Activated CD4-positive, alpha-beta T cell treated with anti-CD3 and anti-CD28 coated beads, Interleukin-2, amount 10 ng/mL, durations not matched to agents 24 days and 14 days (primary cell): ENCODE measurements at places on chromosomes 1 and 21. TPM values are rescaled to one million over a fixed set of nuclear protein-coding genes. Genes with fewer than 3 reads are reported as not detected.

DNA sequence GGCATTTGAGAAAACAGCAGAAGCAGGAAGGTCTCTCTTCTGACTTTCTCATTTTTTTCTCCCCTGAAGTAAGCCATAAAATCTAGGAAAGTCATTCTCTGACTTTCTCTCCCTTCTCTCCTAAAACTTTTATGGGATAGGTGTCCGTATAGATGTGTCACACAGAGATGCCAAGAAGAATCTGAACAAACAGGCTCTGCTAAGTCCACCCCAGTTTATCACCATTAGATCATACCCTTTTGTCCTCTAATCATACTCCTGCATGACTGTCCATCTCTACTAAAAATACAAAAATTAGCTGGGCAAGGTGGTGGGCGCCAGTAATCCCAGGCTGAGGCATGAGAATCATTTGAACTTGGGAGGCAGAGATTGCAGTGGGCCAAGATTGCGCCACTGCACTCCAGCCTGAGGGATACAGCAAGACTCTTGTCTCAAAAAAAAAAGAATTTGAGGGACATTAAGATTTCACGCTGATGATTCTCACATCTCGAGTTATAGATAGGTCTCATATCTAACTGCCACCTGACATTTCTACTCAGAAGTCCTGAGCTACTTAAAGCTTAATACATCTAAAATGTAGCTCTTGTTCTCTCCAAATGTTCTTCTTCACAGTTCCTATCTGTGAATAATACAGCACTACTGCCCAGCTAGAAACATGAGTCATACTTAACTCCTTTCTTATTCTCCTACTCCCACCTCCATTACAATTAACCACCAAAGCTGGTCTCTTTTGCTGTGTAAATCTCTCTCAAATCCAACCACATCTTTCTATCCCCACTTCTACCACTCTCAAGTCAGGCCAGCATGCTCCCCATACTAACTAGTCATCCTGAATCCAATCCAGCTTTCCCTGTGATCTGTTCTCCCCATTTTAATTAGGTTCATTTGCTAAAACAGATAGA is 47.7 kb downstream of the ZNF644 start:
- no peak for DNase-seq

Gene SAMD13
- total RNA-seq: 0.21 TPM in 1 of 2 replicates, not detected in the other

DNA sequence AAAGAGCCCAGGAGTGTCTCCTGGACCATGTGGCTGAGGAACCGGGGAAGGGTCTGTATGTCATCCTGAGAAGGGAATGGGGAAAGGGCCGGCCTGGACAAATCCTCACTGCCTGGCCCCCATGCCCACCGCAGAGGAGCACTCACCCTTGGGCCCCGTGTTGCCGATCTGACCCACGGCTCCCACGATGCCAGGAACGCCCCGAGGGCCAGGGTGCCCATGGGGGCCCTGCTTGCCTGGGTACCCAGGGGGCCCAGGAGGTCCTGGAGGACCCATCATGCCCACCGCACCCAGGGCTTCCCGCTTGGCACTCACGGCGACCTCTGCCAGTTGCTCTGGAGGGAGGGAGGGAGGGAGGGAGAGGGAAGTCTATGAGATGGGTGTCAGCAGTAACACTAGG is 14.6 kb downstream of the COL9A2 start:
- no peak for DNase-seq

DNA sequence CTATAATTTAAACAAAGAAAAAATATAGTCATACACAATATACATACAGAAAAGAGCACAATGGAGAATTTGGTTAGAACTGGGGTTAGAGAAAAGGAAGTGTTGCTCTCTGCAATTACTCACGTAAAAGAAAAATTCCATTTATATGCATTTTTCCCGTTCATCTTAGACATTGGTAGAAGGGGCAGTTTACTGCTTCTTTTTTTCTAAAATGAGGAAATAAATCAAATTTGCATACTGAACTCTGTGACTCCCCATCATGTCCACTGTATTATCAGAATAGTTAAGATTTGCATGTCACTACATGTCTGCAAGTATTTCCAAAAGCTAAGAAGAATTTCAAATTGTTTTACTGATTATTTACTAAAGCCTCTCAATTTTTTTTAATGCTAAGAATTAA is 44.1 kb upstream of the C1orf105 start:
- no peak for DNase-seq

GRCh38 chr1:31423418-31423947 is 10.5 kb downstream of the SERINC2 start:
- no peak for DNase-seq

Gene CLCA1
- not detected in 2 replicates for total RNA-seq

DNA sequence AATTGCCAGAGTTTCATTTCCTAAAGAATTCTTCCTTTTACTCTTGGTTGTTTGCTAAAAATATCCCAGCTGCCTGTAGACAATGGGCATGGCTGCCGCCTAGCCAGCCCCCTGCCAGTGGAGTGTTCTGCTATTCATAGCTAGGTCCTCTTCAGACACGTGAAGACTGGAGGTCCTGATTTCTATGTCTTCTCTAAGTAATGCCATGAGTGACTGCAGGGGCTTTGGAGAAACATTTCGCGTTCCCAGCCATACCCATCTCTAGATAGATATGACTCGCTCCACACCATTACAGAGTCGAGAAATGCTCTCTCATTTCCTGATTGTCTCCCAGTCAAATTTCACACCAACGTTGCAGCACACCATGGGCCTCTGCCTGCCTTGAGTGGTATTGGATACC is 99.5 kb upstream of the BACE2 start:
- DNase-seq: no peak

DNA sequence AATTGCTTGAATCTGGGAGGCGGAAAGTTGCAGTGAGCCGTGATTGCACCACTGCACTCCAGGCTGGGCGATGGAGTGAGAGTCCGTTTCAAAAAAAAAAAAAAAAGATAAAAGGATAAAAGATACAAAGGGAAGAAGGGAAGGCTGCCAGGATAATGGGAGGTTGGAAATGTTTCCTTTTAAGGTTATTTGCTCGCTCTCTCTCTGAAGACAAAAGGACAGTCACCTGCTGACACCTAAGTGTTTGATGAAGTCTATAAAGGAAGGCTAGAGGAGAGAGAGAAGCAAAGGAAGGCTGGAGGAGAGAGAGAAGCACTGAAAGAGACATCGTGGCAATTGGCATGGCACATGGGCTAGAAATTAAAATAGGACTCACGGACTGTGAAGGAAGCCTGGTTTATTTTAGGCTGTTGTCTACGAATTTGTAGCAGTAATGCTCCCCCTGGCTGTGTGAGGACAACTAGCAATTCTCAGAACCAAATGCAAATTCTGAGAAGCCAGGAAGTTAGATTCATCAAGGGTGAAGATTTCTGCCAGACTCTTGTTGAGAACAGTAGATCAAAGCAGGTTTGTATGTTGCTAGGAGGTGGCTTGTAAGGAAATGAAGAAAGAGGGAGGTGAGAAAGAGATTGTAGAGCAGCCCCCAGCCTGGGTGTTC is 154.2 kb downstream of the ZP4 start:
- peak; percentile 78 for DNase-seq
